AG09309 (cell line): ENCODE measurements at places on chromosomes 7 and 10.

DNA sequence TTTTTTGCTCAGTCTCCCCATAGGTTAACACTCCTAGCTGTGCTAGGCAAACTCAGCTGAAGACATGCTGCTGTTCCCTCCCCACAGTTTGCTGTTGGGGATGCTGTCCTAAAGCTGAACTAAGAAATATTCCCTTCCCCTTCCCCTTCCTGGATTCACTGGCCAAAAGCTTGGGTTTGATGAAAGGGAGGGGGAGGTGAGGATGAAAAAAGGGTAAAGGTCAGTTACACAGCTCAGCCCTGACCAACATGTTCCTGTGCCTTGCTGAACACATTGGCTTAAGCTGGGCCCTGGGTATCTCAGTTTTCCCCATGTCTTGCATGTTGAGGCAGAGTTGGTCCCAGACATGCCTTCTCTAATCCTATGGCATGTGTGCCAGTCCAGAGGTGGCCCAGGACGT is 15.3 kb downstream of the CCM2 start:
- no peak for DNase-seq

GRCh38 chr10:75410132-75411005 is 8.8 kb upstream of the ZNF503 start:
- no peak for DNase-seq

DNA sequence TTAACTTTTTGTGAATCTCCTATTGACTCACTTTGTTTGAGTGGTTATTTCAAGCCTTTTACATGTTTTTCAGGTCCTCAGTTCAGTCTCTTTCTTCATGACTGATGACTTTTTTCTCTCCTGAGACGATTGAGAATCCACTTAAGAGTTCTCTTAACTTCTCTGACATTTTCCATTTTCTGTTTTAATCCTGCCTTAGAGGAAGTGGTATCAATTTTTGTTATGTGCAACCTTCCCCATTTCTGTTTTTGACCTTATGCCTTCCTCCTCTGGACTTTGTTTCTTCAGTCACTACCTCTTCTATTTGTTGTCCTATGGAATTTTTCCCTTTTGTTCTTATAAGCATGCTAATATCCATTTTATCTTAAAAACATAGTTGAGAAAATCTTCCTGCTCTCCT is 2.4 kb downstream of the PSMC2 start:
- DNase-seq = no peak

DNA sequence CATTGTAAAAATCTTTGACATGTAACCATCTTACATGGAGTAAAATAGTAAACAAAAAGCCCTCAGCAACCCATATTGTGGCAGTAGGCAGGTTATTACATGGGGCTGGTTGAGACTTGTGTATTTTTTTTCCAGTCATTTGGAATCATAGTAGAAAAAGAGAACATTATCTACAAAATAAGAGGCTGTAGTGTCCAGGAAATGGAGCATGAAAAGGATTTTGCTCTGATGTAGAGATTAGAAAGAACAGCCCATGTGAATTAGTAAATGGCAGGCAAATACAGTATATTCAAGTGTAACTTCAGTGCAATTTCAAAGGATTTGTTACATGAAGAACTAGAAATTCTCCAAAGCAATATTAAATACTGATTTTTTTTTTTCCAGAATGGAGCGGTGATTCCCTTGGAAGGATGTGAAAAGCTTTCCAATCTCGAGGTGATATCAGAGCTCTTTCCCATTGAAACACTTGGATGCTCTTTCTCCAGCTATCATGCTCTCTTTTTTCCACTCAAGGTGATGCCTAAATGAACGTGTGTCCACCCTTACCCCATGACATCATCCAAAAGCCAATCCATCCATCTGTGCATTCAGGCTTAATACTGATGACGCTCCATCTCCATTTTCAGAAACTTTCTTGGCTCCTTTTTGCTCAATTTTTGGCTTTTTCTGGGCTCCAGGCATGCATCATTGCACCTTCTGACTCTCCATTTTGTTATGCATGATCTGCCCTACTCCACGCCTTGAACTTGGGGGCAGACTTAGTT is 1034.7 kb downstream of the TYW1 start:
- no peak for DNase-seq

DNA sequence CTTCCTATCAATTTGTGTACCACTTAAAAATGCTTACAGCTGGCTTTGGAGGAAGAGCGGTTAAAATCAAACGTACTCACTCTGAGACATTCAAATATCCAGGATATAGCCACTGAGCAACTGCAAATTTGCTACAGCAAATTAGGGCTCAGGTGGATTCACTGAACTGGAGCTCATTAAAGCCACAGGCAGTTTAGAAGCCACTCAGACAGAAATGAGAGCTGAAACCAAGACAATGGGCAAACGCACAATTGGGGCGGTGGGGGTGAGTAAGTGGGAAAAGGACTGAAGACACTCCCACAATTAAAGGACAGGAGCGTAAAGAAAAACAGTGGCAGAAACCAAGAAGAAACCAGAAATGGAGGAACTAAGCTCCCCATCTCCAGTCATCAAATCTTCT is 20.5 kb downstream of the MPP7 start:
- DNase-seq = no peak
